ENCODE measurements at places on chromosomes 12 and 14.

DNA sequence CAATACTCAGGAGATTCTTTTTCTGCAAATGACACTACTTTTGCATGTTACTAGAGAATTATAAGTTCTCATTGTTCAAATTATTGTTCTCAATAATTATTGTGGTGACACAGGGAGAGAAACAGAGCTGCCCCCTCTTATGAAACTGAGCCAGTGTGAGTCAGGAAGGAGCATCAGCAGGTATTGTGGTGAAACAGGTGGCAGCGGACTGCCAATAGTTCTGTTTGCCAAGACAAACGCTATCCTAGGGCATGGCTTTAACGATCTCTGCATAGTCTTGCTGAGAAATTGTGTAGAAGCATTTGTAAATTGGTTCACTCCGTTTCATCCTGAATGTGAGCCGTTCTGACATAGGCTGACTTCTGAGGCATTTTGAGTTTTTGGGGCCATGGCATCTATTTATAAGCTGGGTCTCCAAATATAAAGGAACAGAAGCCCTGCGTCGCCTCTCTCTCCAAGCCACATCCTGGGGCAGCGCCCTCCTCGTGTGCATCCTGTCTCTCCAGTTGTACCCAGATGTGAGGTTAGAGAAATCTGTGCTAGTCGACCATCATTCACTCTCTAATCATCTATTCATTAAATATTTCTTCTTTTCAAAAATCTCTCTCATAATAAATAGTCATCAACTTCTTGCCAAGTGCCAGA, 15.8 kb upstream of the PPP4R4 start:
- peak; percentile 62 for DNase-seq

- no peak for DNase-seq
Observed at GRCh38 chr14:75044322-75044721, 6.9 kb downstream of the MLH3 start.

GRCh38 chr12:52913431-52913821, 8.6 kb upstream of the KRT8 start:
- DNase-seq: no peak

DNA sequence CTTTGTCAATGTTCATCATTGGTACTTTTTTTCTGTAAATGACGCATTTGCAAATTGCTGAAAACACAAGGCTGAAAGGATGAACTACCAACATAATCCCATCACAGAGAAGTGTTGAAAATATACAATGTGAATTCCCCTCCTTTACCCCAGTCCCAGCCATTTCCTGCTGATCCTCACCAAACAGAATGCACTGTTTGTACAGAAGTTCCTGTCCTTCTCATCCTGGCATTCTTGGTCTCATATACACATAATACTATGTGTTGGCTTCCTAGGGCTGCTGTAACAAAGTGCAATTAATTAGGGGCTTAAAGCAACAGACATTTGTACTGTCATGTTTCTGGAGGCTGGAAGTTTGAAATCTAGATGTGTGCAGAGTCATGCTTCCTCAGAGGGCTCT, 836.2 kb upstream of the MGAT4C start:
- no peak for DNase-seq

- DNase-seq: no peak
Observed at GRCh38 chr14:50001999-50002925, 109.4 kb downstream of the ARF6 start.

DNA sequence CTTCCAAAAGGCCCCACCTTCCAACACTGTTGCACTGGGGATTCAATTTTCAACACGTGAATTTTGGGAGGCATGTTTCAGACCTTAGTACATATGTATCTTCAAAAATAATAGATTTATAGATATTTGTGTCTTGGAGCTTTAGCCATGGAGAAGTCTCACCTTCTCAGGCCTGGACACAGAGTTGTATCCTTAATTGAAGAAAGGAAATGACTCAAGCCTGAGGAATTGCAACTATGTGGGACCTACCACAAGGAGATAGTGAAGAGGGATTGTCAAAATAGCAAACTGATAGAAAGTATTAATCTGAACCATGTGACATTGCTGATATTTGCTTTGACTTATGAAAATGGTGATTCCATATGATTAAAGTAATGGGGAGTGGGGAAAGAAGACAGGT, 89.8 kb downstream of the ACSS3 start:
- no peak for DNase-seq

Data from cerebellar cortex (tissue), 1 donor.